Activated gamma-delta T cell treated with anti-CD3 and anti-CD28 coated beads, Interleukin-2, amount 50 U/mL, for 16 hours (primary cell): ENCODE measurements at places on chromosomes 2 and 18.

DNA sequence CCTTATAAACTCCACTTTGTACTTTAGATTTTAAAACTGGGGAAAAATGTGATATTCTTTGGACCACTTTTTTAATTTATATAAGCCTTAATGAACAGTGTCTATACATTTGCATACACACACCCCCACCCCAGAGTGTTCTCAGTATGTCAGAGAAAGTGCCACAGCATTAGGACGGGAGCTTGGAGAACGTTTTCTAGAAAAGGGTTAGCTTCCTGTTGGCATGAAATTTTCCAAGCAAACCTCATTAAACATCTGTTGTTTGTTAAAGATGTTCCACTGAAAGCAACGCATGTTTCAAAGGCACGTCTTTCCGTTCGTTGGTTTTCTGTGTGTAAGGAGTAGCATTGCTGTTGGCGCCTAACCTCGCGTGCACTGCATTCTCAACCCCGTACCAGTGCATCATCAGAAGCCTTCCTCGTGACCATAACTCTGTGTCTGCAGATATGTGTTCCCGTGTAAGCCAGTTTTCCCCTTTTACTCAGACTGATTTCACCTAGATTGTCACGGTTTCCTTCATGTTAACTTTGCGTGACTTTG lies 228.5 kb downstream of the ALPK2 start:
- DNase-seq = no peak

DNA sequence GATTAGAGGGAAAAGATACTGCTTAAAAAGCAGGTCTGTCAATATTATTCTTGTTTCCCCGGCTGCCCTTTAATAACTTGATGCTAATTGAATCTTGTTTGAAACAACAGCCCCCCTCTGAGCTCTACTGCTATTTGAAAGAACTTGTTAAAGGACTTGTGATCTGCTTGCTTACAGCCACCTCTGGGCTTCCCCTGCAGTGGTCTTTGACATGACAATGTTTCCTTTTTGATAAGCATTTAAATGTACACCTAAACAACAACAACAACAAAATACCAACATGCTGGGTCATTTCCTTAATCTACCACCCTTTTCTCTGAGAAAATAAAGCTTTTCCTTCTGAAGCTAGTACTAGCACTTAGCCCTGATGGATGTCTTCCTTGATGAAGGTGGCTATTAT lies 3.9 kb downstream of the HOXD1 start:
- DNase-seq = no peak

GRCh38 chr2:182379241-182379640 lies 47.6 kb downstream of the PDE1A start:
- no peak for DNase-seq

DNA sequence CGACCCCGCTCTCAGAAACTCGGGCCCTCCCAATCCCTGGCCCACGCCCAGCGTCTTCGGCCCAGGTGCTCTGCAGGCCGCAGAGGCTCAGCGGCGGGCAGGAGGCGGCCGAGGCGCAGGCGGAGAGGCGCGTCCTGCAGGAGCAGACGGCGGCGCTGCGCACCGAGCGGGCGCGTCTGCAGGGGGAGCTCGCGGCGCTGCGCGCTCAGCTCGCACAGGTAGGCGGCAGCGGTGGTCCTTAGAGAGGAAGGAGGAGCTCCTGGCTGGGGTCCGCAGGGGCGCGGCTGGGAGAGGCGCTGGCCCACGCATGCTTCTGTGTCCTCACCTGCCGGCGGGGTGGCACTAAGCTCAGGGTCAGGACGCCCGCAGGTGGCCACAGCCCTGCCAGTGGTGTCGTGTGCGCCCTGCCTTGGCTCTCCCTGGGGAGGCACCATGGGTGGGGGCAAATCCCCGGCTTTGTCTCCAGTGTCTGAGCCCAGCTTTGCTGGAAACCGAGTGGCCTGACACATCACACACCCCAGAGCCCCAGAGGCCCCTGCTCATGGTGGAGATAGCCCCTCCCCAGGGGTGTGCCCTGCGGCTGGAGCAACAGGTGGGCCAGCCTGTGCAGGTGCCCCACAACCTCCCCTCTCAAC lies 14.9 kb upstream of the SNED1 start:
- DNase-seq = no peak

- no peak for DNase-seq
Measured at GRCh38 chr2:30975156-30975555, 163.1 kb downstream of the GALNT14 start.

DNA sequence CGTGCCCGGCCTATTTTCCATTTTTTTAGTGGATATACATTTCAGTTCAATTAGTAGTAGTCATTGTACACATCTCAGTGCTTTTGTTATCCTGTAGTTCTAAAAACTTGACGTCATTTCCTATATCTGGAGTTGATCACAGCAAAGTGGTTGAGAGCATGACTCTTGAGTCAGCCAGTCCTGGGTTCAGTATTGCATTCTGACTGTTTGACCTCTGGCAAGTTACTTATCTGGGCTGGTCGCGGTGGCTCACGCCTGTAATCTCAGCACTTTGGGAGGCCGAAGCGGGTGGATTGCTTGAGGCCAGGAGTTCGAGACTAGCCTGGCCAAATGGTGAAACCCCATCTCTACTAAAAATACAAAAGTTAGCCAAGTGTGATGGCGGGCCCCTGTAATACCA lies 50.4 kb upstream of the PPM1B start:
- no peak for DNase-seq

DNA sequence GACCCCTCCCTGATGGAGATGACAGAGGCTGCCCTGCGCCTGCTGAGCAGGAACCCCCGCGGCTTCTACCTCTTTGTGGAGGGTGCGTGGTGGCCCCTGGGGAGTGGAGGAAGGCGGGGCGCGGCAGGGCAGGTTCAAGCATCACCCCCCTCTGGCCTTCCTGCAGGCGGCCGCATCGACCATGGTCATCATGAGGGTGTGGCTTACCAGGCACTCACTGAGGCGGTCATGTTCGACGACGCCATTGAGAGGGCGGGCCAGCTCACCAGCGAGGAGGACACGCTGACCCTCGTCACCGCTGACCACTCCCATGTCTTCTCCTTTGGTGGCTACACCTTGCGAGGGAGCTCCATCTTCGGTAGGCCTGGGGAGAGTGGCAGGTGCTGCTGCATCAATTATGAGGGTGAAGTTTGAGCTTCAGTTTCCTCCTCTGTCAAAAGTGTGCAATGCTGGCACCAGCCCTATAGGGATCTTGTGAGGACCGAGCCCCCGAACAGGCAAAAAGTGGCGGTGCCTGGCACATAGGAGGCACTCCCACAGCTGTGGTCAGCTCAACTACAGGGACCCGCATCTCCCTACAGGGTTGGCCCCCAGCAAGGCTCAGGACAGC lies 2.2 kb downstream of the ALPI start:
- DNase-seq = no peak

- DNase-seq = no peak
Measured at GRCh38 chr2:226766352-226767055, 33.1 kb downstream of the IRS1 start.

GRCh38 chr18:57649556-57650500 lies 28.2 kb upstream of the NARS1 start:
- DNase-seq = no peak

DNA sequence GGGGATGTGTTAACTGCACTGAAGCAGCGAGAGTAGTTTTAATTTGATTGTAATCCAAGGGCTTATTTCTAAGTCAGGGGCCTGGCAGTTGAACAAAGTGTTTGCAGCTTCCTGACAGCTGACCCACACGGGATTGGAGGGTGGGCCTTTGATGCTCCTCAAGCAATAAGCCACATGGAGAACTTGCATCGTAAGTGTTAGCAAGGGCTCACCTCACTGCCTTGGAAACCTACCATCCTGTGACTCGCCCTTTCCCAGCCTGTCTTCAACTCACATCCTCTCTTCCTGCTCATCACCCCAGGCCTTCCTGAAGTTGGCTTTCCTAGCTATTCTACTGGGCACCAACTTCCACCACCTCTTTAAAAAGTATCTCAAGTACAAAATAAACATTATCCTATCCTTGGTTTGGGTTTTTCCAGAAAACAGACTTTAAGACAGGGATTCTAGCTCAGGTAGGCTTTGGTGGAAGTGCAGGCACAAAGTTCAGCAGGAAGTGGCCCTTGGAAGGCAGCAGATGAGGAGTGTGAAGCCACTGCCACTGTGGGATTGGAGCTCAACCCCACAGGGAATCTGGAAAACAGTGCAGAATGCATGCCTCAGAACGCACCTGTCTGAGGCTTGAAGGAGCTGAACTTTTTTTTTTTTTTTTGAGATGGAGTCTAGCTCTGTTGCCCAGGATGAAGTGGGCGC lies 31.6 kb downstream of the B3GNT2 start:
- DNase-seq = no peak

GRCh38 chr2:194166818-194167217 lies 1490.2 kb upstream of the SLC39A10 start:
- DNase-seq = no peak

DNA sequence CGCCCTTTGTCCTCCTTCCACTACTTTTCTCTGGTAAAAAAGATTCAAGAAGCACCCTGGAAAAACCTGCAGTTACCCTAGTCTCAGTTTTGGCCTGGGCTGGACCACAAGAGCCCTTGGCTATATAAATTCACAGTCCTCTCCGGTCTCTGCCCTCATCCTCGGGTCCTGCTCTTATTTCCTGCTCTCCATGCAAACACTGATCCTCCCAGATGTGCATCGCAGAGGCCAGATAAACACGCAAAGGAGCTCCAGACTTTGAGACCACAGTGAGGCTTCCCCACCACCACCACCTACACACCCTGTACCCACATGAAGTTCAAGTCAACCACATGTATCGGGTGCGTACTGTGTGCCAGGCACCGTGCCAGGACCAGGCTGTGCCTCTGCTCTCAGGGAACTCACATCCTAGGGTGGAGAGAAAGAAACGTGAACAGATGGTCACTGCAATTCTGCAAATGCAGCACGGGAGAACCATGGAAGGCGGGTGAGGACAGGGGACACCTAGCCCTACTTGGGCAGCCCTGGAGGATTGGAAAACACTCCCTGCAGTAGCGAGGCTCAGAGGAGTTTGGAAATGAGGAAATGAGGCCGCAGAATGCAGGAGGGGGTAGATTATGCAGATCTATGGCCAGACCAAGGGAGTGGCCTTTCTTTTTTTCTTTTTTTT lies 7.4 kb downstream of the CTDSP1 start:
- peak; percentile 52 for DNase-seq

DNA sequence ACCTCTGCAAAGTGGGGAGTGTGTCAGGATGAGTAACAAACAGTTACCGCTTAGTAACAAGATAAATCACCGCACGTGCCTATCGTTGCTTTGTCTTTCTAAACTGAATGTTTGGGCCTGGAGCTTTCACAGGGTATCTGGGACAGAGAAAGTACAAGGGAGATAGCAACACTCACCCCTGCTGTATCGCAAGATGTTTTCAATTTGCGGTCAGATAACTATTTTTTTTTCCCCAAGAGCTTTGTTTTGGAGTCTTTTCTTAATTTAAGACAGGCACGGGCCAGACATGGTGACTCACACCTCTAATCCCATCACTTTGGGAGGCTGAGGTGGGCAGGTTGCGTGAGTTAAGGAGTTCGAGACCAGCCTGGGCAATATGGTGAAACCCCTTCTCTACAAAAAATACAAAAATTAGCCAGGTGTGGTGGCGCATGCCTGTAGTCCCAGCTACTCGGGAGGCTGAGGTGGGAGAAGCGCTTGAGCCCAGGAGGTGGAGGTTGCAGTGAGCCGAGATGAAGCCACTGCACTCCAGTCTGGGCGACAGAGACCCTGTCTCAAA lies 146.6 kb downstream of the GBX2 start:
- DNase-seq = no peak

DNA sequence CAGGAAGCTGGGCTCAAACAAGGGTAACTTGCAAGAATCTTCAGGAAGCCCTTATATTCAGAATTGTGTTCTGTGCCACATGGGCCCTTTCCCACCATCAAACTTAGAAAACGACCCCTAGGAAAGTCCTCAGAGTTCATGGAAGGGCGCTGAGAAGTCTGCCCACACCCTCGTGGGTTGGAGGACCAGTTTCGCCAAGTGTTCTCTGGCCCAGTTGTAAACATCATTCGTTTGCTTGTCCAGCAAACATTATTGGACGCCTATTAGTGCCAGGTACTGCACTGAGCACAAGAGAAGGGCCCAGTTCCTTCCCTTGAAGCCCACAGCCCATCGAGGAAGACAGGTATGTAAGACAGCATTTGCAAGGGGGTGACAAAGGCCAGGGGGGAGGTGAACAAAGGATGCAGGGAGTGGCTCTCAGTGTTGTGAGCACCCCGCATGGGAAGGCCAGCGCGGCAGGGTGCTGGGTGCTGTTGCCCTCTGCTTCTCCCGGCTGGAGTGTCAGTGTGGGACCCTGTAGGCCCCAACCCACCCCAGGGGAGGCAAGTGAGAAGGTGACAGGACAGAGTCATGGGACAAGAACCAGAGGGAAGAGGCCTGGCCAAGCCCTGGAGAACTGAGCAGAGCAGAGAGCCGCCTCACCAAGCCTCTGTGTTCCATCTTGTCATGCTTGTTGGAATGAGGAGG lies 60.2 kb upstream of the ALPP start:
- DNase-seq = no peak

DNA sequence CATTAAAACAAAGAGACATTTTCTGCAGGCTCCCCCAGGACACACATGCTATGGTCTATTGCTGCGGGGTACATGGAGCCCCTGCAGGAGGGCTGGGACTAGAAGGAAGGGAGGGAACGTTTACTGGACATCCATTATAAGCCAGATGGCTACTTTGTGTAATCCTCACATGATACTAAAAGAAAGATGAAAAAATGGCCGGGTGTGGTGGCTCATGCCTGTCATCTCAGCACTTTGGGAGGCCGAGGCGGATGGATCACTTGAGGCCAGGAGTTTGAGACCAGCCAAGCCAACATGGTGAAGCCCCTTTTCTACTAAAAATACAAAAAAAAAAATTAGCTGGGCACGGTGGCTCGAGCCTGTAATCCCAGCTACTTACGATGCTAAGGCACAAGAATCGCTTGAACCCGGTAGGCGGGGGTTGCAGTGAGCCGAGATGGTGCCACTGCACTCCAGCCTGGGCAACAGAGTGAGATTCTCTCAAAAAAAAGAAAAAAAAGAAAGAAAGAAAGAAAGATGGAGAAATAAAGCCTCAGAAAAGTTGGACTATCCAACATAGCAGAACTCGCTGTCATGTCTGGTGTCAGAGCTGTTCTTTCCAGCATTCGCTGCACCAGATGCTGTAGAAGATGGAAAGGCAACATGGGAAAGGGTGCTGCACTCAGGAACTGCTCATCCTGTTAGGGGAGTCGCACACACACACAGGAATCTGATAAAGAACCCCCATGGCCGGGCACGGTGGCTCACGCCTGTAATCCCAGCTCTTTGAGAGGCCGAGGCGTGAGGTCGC lies 7.8 kb upstream of the MYCN start:
- DNase-seq = no peak

- DNase-seq = no peak
Measured at GRCh38 chr2:219158586-219158985, 2.0 kb downstream of the NHEJ1 start.
